ENCODE measurements at places on chromosomes 2 and 18.

DNA sequence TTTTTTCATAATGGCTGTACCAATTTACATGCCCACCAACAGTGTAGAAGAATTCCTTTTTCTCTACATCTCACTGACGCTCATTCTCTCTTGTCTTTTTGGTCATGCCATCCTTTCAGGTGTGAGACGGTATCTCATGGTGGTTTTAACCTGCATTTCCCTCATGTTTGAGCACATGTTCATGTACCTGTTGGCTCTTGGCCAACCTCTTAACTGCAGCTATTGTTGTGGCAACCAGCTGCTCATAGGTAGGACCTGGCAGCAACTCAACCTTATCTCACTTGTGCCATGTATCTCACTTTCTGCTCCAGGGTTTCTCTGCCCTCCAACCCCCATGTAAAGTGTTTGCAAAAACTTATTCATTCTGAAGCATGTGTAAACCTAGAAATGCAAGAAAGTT, 167.5 kb downstream of the UPP2 start:
- DNase-seq: no peak

GRCh38 chr2:10164601-10165000, 42.1 kb downstream of the RRM2 start:
- DNase-seq: no peak

GRCh38 chr2:159774370-159774990, 23.5 kb downstream of the CD302 start:
- no peak for DNase-seq

DNA sequence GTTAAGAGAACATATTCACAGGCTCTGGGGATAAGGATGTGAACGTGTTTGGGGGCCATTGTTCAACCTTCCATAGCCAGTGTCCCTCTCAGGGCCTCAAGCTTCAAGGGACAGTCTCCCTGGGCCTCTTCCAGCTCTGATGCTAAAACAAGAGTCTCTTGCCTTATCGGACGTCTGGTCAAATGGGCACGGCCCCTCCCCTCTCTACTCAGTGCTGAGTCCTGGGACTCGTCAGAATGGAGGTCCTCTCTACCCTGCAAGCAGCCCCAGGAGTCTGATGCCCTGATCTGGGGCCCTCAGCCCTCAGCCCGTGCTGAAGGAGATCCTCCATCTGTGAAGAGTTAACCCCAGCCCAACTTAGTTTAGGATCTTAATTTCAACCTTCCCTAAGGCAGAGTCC, 198.2 kb downstream of the ZFP36L2 start:
- no peak for DNase-seq

GRCh38 chr2:30454571-30454970, 7.5 kb downstream of the LCLAT1 start:
- no peak for DNase-seq

GRCh38 chr2:18232731-18233438, 327.6 kb downstream of the RDH14 start:
- DNase-seq: no peak

DNA sequence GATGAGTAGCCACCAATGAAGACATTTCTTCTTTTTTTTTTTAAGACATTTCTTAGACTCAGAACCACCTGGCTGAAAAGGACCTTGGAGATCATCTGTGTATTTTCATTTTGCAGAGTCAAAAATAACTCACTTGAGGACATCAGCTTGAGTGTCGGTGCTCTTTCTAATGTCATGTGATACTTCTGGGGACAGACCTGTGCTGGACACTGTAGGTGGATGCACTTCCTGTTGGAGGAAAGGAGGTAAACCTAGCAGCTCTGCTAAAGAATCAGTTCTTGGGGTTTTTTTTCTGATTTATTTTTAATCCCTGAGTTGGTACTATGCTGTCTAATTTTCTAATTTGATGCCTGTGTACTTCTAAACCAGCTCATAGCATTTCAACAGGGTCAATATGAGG, 283.9 kb upstream of the CRIM1 start:
- no peak for DNase-seq

DNA sequence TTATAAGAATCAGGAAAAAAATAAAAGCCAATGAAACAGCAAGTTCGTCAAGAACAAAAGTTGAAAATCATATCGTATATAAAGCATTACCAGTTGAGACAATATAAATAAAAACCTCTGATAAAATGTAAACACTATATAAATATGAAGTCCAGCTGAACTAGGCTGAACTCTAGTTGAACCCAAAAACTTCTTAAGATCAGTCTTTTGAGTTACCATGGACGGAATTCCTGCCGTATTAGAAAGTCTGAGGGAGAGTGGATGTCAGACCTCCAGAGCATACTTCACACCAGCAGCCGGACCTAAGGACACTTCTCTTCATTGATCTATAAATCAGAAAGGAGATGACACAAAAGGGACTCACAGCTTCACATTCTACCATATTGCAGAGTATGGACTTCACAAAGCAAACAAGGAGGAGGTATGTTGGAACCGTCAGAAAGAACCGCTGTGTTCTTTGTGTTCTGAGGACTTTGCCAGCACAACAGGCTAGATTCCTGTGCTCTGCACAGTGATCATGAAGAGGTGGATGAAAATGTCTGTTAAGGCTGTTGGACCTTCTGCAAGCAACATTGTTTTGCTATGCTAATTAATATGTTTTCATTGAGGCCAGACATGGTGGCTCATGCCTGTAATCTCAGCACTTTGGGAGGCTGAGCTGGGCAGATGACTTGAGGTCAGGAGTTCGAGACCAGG, 67.2 kb upstream of the SP5 start:
- no peak for DNase-seq

GRCh38 chr2:119155633-119156032, 2.9 kb downstream of the C1QL2 start:
- DNase-seq: no peak

DNA sequence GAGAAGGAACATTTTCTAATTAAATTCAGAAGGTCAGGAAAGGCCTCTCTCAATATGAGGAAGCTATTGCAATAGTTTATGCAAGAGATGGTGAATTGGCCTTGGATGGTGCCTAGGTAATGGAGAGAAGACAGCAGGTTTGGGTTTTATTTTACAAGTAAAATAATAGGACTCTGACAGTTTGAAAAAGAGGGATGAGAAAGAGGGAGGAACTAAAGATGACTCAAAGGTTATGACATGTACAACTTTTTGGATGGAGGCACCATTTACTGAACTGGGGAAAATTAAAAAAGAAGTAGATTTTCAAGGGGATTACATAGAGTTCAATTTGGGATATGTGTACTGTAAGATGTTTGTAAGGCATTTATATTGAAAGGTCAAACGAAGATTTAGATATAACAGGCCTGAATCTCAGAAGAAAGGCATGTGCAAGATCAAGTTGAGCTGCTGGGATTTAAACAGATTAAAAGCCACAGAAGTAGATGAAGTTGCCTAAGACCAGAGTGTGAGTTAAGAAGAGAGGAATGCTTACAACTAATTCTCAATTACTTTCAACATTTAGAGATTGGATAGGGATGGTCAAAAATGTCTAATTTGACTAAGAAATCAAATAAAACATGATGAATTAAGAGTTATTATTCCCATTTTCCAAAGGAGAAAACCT, 12.3 kb upstream of the ASNSD1 start:
- DNase-seq: no peak

GRCh38 chr18:9249254-9249653, 85.3 kb upstream of the TWSG1 start:
- no peak for DNase-seq

- DNase-seq: no peak
Measured at GRCh38 chr2:20485612-20486388, 38.9 kb downstream of the RHOB start.

- DNase-seq: no peak
Measured at GRCh38 chr18:22221350-22221749, 52.0 kb downstream of the GATA6 start.

GRCh38 chr2:230984393-230985220, 11.3 kb upstream of the SPATA3 start:
- DNase-seq: no peak

GRCh38 chr2:85949280-85949679, 60.5 kb upstream of the ST3GAL5 start:
- no peak for DNase-seq

DNA sequence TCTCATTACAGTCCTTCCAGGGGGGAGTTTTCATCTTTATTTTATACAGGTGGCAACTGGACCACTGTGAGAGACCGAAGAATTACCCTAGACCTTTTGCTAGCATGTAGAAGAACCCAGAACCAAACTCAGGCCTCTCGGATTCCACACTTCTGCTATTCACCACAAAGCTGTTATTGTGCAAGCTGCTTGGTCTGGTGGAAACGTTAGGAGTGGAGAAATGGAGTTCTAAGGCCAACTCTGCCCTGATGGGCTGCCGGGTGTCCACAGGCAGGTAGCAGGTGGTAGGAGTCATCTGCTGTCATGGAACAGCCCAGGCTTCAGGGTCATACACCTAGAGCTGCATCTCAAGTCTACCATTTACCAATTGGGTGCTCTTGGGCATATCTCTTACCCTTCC, 218.8 kb downstream of the BCL11A start:
- no peak for DNase-seq

DNA sequence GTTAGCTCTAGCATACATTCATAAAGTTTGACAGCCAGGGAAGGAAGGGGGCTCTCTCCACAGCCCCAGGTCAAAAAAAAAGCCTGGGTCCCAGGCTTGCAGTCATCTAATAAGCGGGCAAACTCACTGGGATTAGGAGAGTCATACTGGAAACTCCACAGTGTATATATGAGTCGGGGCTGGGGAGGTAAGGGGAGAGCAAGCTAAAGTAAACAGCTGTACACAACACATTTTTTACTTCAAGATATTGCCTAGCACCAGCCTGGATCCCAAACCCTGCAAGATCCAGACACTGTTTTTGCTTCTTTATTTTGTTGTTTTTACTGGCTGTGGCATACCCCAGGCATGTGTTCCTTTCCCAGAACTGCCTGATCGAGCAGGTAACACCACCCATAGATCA, 291.3 kb upstream of the TANK start:
- no peak for DNase-seq

DNA sequence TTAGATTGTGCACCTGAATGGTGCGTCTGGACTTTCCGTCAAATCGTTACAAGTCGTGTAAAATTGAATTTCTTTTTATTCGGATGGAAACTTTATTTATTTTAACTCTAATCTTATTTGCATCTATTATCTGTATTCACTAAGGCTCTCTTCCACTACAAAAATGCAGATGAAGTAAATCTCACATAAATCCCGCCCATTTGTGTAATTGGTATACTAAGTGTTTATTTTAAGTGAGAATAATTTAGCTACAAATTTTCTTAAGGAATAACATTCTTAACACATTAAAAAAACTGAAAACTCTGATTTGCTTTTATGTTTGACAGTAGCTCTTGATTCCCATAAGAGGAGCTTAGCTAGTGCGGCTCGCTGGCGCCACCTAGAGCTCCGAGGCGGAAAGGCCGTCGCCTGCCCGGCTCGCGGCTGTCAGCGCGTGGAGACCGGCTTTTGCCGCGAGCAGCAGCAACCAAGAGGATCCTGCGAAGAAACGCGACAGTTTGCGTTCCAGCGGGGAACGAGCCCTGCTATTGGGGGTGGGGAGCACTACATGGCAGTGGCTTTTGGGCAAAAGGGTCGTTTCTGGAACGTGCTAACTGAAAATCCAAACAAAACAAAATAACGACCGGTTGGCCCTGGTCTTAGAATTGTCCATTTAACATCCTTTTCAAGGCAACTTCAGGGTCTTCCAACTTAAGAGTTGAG, 6.7 kb downstream of the SP9 start:
- peak; percentile 89 for DNase-seq

GRCh38 chr18:44895176-44895798, 214.6 kb downstream of the SETBP1 start:
- peak; percentile 82 for DNase-seq
